ENCODE measurements at places on chromosomes 4 and X. TPM values are rescaled to one million over a fixed set of nuclear protein-coding genes. Genes with fewer than 3 reads are reported as not detected.

Gene CEP44
- 16.9 TPM for total RNA-seq

DNA sequence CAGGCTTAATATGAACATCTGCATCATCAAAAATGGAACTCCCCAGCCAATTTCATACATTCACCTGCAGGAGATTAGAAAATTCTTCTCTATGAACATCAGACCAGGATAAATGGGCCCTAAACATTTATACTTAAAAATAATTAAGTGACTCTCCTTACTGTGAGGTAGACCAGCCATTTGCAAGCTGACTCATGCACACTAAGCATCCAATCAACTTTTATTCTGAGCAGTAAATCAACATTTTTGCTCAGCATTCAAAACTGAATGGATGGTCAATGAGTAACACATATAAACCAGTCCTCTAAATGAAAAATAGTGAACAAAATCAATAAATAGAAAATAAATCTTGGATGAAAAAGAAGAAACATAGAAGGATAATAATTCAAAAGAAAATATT, 19.9 kb upstream of the PCDH10 start:
- no peaks in the 10 kb centered on the region for H3K27me3 ChIP-seq
- DNase-seq = no peak
- H3K27ac ChIP-seq = no peak overlapping the region
- no peak overlapping the region for H3K4me3 ChIP-seq

Gene ABLIM2
- total RNA-seq = 5.3 TPM

DNA sequence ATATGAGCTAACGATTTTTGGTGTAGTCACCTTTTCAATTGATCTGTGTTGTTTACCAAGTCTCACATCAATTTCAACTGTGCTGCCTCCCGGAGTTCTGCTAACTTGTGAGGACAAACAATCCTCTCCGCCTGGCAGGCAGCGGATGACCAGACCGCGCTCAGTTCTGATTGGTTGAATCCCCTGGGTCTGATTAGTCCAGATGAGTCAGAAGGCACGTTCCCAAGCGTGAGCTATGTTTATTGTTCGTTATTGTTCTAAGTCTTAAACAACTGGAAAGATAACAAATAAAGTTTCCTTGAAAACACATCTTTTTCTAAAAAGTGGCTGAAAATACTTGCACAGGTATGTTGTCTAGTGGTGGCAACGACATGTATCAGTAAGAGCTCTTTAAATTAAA, 37.9 kb upstream of the TRPC3 start:
- no peaks in the 10 kb centered on the region for H3K36me3 ChIP-seq
- peaks cover 16% of the 10 kb centered on the region for H3K27me3 ChIP-seq
- no peak overlapping the region for H3K27ac ChIP-seq
- H3K4me3 ChIP-seq = no peak overlapping the region

Gene DOCK11
- 1.9 TPM for total RNA-seq

- H3K27ac ChIP-seq = no peak overlapping the region
- no peak for DNase-seq
- no peaks in the 10 kb centered on the region for H3K36me3 ChIP-seq
Measured at GRCh38 chr4:52728691-52729240, 22.5 kb downstream of the ERVMER34-1 start.

DNA sequence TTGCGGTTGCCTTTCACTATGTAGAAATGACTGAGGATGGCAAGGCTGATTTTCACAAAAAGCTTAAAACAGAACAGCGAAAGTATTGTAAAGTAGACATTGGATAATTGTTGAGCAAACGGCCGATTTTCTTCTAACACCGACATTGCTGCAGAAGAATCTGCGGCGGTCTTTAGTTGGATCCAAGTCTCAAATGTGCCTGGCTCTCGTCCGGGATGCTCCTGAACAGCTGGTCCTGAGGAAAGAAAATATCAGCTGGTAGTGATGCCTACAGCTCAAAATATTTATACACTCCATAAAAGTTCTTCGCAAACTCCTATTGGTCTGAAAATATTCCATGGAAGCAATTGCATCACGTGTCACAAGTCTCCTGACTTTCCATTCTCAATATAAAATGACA, at the start of gene ASB5:
ASB5 (minus strand) TSS at position 260 of the 400 bp plus-strand sequence; CDS start at position 146, 114 bp downstream.
- DNase-seq = no peak
- H3K4me1 ChIP-seq = peaks cover 9% of the 10 kb centered on the region
- no peaks in the 10 kb centered on the region for H3K27me3 ChIP-seq
- no peak within 1 kb of the TSS for H3K27ac ChIP-seq
- H3K4me3 ChIP-seq = no peak within 1 kb of the TSS

DNA sequence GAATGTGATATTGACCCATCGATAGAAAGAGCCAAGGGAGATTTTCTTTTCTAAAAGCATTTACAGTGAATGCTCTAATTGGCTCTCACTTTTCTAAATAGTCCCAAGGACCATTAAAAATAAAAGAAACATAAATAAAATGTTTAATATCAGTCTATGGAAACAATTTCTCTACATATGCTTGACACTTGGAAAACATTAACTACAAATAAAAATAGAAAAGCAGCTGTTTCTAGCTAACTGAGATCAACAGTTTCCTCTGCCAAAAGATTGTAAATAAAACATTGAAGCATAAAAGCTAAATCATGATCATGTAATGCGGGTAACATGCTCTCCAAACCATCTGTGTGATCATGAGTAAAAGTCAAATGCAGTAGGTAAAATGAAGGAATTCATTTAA, 49.7 kb downstream of the CORIN start:
- peaks cover 6% of the 10 kb centered on the region for H3K4me1 ChIP-seq
- no peaks in the 10 kb centered on the region for H3K27me3 ChIP-seq
- H3K27ac ChIP-seq = no peak overlapping the region
- H3K4me3 ChIP-seq = no peak overlapping the region
- no peak for DNase-seq

- H3K4me3 ChIP-seq = no peak overlapping the region
- peaks cover 7% of the 10 kb centered on the region for H3K4me1 ChIP-seq
- peaks cover 62% of the 10 kb centered on the region for H3K27me3 ChIP-seq
Measured at GRCh38 chrX:155048977-155049619, 21.8 kb downstream of the CMC4 start.

Gene C4orf51
- total RNA-seq = not detected

GRCh38 chr4:89586864-89587263, 250.1 kb downstream of the SNCA start:
- no peak overlapping the region for H3K27ac ChIP-seq
- no peaks in the 10 kb centered on the region for H3K36me3 ChIP-seq
- H3K4me3 ChIP-seq = no peak overlapping the region
- no peaks in the 10 kb centered on the region for H3K27me3 ChIP-seq
- peak; percentile 24 for DNase-seq
- H3K4me1 ChIP-seq = no peaks in the 10 kb centered on the region

- no peak overlapping the region for H3K27ac ChIP-seq
- peaks cover 10% of the 10 kb centered on the region for H3K36me3 ChIP-seq
- H3K27me3 ChIP-seq = no peaks in the 10 kb centered on the region
- H3K4me1 ChIP-seq = peaks cover 16% of the 10 kb centered on the region
- DNase-seq = no peak
- H3K4me3 ChIP-seq = no peak overlapping the region
Measured at GRCh38 chrX:9528498-9528897, 63.6 kb downstream of the TBL1X start.

GRCh38 chr4:140706276-140706625, 49.9 kb downstream of the TBC1D9 start:
- H3K27me3 ChIP-seq = no peaks in the 10 kb centered on the region
- peaks cover 4% of the 10 kb centered on the region for H3K36me3 ChIP-seq
- H3K27ac ChIP-seq = no peak overlapping the region
- peaks cover 19% of the 10 kb centered on the region for H3K4me1 ChIP-seq
- peak; percentile 29 for DNase-seq

Gene GRIA3
- total RNA-seq = not detected

- peak overlapping the region; percentile 80 for H3K4me3 ChIP-seq
- peak overlapping the region; percentile 77 for H3K27ac ChIP-seq
- H3K4me1 ChIP-seq = peaks cover 10% of the 10 kb centered on the region
- no peak for DNase-seq
Measured at GRCh38 chr4:1682860-1683259, 1.3 kb downstream of the FAM53A start.

Gene SCRG1
- total RNA-seq = not detected

DNA sequence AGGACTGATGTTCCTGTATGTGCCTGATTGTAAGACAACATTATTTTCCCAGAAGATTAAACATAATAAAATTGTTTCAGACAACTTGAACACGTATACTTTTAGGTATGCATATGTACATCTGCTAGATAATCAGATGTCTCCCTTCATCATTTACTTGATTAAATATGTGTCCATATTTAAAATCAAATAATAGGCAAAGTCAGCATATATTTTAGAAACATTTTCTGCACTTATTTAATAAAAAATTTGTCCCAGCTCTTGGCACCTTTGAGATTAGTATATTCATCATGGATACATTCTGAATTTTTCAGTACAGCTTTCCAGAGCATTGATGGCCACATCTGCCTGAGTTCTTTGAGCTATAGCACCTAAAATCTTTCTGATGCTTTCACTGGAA, 106.0 kb downstream of the ARHGAP10 start:
- H3K4me1 ChIP-seq = no peaks in the 10 kb centered on the region
- no peak for DNase-seq
- H3K36me3 ChIP-seq = peaks cover 7% of the 10 kb centered on the region
- no peak overlapping the region for H3K4me3 ChIP-seq
- H3K27ac ChIP-seq = no peak overlapping the region

DNA sequence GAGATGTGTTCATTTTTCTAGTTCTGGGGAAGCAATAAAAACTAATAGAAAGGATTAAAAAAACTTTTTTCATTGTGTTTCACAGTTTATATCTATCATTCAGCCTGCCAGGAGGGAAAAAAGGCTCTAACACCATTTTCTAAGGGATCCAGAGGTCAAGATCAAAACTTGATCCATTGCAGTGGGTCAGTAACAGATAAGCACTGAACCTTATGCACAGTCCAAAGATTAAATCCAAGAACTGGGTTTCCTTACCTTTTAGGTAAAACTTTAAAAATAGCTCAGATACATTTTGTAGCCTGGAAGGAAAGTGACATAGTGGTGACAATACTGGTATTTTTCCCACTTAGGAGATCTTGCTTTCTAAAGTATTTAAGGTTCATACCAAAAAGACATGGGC, 12.7 kb downstream of the MTTP start:
- no peak overlapping the region for H3K27ac ChIP-seq
- no peaks in the 10 kb centered on the region for H3K4me1 ChIP-seq
- no peaks in the 10 kb centered on the region for H3K36me3 ChIP-seq
- peaks cover 26% of the 10 kb centered on the region for H3K27me3 ChIP-seq

Data from MCF 10A (cell line).